ENCODE measurements at places on chromosomes 11 and 22. TPM values are rescaled to one million over a fixed set of nuclear protein-coding genes. Genes with fewer than 3 reads are reported as not detected.

- DNase-seq = no peak
These were observed 184.5 kb upstream of the NTM start for GRCh38 chr11:131185915-131186314.

GRCh38 chr22:31290494-31291471 is 1.5 kb downstream of the PIK3IP1 start:
- peak; percentile 87 for DNase-seq

- no peak for DNase-seq
These were observed 65.0 kb upstream of the SYT9 start for GRCh38 chr11:7186676-7187075.

Gene GLB1L2
- polyA plus RNA-seq = 0.77 TPM

DNA sequence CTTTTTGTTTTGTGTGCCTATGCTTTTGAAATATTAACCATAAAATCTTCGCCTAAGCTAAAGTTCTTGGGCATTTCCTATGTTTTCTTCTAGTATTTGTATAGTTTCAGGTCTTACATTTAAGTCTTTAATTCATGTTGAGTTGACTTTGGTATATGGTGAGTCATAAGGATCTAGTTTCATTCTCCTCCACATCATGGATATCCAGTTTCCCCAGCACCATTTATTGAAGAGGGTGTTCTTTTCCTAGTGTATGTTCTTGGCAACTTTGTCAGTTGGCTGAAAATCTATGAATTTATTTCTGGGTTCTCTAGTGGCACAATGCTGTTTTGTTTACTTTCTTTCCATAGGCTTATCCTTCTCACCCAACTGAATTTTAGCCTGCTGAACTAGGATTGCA is 49.0 kb downstream of the CTSC start:
- no peak for DNase-seq

All from muscle of back (tissue), 13 donors.